Osteoblast (primary cell): ENCODE measurements at places on chromosomes 13 and 19. TPM values are rescaled to one million over a fixed set of nuclear protein-coding genes. Genes with fewer than 3 reads are reported as not detected.

DNA sequence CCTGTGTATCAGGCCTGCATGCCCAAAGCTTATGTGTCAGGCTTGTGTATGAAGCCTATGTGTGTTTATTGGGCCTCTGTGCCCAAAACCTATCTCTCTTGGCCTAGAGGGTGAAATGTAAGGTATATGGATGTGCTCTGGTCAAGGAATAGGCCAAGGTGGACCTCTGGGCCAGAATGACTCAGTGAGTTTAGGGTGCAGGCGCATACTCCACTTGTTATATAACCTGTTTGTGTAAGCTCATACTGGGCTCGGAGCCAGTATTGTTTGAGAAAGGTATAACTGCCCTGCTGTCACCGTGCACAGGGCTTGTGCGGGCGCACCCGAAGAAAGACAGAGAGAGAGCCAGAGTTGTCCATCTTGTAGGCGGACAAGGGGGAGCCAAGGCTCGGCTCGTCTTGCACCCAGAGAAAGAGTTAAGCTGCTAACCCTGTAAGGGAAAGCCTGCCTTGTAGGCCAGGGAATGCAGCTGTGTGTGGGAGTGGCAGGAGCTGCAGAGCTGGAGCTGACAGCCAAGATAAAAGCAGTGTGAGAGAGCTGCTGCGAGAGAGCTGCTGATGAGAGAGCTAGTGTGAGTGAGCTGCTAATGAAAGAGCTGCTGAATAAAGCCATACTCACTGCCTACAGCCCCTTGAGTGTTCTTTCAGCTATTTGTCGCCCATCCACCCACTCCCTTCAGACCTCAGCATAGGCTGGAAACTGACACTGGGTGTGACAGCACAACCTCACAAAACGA, 43.4 kb upstream of the N4BP2L1 start:
- no peaks in the 10 kb centered on the region for H3K36me3 ChIP-seq
- H3K4me3 ChIP-seq, result no peak overlapping the region
- peak overlapping the region; percentile 40 for H3K27ac ChIP-seq
- peaks cover 15% of the 10 kb centered on the region for H3K4me1 ChIP-seq
- DNase-seq, result no peak

The IGFL3 gene
- not detected in 2 replicates for total RNA-seq

DNA sequence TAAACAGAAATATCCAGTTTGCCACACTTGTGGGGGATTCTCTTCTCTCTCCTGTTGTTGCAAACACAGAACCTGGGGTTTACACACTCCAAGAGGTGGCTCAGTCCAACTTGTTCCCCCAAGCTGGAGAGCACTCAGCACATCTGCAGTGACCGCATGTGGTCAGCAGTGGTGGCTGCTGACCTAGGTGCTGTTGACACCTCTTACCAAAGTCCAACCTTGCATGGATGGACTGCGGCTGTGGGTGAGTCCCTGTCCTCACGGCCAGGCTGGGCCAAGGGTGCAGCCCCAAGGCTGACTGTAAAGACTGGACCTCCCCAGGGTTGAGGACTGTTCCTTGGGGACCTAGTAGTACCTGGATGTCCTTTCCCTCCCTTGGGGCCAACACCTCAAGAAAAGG, 6.1 kb downstream of the LRFN3 start:
- peak; percentile 68 for DNase-seq
- no peak overlapping the region for H3K27ac ChIP-seq
- peaks cover 8% of the 10 kb centered on the region for H3K4me1 ChIP-seq
- no peak overlapping the region for H3K4me3 ChIP-seq
- H3K36me3 ChIP-seq, result no peaks in the 10 kb centered on the region

The FFAR3 gene
- total RNA-seq, result not detected in 2 replicates

The ZNF548 gene
- 23.6 and 27.9 TPM in 2 replicates for total RNA-seq

- no peak overlapping the region for H3K4me3 ChIP-seq
- no peaks in the 10 kb centered on the region for H3K4me1 ChIP-seq
- no peak overlapping the region for H3K27ac ChIP-seq
- no peaks in the 10 kb centered on the region for H3K27me3 ChIP-seq
Observed at GRCh38 chr13:76489274-76489673, 396.9 kb downstream of the KCTD12 start.

The LILRB1 gene
- not detected in 2 replicates for total RNA-seq

The ZNF554 gene
- total RNA-seq, result 5.6 and 5.8 TPM in 2 replicates
